H54 (cell line): ENCODE measurements at places on chromosomes 11 and 22.

GRCh38 chr22:42642806-42643633 lies 2.6 kb upstream of the ATP5MGL start:
- no peak for DNase-seq

GRCh38 chr22:30777587-30777986 lies 82.9 kb downstream of the OSBP2 start:
- DNase-seq: no peak

DNA sequence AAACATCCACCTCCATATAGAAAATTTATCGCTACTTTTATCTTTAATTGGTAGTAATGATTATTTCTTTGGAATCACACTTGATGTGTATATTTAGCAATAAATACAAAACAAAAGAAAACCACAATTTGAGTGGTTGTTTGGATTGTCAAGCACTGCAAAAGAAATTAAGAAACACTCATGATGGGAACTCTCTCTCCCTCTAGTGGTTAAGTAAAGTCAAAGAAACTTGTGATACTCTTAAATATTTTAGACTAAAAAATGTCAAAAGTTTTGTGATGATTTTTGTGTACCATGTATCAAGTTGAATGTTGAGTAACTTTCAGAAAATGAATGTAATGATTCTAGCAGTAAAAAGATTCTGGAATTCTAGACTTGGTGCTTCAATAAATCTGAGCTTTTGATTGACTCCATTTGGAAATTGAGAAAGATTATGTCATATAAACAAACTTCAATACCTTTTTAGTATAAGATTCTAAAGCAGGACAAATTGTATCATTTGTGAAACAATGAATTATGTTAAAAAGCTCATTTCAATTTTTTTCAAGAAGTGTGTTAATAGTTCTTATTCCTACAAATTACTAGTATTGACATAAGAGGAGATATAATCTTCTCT lies 20.8 kb downstream of the MUC15 start:
- no peak for DNase-seq

DNA sequence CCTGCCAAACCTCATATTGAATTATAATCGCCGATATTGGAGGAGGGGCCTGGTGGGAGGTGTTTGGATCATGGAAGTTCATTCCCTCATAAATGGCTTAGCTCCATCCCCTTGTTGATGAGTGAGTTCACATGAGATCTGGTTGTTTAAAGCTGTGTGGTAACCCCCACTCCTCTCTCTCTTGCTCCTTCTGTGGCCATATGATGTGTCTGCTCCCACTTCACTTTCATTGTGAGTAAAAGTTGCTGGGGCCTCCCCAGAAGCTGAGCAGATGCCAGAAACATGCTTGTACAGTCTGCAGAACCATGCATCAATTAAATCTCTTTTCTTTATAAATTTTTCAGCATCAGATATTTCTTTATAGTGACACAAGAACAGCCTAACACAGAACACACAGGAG lies 929.0 kb upstream of the FAT3 start:
- DNase-seq: no peak

DNA sequence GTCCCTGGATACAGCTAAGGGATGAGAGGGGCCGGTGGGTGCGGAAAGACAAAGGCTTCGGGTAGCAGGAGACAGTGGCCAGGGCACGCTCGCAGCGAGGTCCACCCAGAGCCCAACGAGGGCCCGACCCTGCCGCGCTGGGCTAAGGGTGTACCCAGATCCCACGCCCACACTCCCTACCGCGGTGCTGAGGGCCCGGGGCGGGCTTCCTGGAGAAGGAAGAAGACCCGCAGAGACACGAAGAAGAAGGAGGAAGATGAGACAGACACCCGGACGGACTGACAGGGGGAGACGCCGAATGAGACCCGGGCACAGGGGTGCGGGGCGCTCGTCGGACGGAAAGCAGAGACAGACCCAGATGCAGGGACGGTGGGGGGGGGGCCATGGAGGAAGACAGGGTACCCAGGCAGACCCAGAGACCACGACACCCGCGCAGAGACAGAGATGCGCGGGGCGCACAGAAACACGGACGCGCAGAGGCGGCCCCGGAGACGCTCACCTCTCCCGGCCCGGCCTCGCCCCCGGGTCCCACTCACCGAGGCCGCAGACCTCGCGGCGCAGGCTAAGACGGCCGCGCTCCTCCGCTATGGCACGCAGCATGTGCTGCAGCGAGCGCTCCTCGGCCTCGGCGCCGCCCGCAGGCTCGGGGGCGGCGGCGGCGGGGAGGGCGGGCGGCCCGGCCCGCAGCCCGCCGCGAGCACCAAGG lies 437 bp downstream of the KIAA0930 start:
- DNase-seq: peak; percentile 45

GRCh38 chr11:130295657-130296056 lies 19.1 kb downstream of the ZBTB44 start:
- no peak for DNase-seq

GRCh38 chr22:37991731-37992442 lies 7.5 kb upstream of the SOX10 start:
- DNase-seq: no peak

GRCh38 chr11:46348566-46349401 lies 1.5 kb downstream of the DGKZ start:
- DNase-seq: no peak

DNA sequence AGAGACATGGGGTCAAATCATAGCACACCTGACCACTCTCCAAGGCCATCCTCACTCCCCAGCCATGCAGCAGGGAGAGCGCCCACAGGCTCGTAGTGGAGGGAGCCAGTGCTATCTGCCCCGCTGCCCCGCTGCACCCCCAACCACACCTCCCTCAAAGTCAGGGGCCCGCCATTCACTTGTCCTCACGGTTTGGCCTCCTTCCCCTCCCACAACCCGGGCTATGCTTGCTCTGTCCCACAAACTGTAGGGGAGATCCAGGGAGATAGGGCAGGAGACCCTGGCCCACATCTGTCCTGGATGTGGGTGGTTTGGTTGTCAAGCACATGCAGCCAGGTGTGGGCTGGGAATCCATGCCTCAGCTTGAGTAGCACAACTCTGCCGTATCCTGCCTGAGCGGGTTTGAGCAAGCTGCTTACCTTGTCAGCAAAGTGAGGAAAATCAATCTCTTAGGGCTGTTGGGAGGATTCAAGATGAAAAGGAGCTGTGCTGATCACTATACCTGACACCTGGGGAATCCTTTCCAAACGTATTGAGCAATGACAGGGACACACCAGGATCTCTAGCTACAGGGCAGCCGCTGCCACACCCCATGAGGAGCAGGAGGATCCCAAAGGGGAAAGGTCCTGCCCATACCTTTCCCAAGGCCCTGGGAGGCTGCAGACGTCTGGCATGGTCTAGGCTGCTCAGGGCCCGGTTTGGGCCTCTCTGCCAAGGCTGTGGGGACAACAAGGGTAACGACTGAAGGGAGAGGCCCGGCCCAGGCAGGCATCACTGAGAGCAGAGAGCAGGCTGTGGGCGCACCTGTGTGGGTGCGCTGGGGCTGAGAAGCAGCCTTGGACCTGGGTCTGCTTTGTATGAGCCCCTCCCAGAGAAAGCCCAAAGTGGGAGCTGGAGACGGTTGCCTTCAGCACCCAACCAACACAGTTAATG lies 23.3 kb downstream of the KCNJ5 start:
- DNase-seq: no peak

GRCh38 chr11:74138572-74138971 lies 32.2 kb downstream of the C2CD3 start:
- DNase-seq: peak; percentile 47

DNA sequence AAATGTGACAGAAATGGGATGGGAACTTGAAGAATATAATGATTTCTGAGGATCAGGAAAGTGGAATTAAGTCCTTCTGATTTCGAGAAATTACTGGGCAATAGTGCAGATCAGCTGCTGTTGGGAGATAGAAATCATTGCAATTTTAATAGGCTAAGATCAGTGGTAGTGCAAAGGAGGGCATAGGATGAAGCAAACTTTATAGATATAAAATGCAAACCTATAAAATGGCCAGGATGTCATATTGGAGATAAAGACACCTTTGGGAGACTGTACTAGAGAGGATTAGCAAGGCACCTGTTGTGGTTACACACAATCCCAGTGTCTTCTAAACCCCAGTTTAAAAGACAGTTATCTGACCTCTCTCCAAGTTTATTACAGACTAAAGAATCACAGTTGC lies 6.5 kb upstream of the MS4A7 start:
- no peak for DNase-seq

DNA sequence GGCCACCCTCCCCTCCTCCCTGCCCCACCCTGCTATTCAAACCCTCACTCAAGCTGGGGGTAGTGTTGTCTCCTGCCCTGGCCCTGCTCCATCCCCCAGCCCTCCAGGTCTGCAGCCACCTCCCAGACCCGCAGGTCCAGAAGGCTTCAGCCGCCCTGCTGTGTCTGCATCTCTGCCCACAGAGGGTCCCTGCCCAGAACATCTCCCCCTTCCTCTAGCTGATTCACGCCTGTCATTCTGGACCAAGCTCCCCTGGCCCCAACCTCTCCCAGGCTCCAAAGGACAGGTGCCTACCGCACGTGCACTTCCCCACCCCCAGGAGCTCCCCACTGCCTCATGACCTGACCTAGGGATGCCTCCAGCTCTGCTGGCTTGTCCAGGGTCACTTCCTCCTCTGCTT lies 16.0 kb upstream of the SHISAL1 start:
- no peak for DNase-seq
